NCI-H187 (cell line): ENCODE measurements at places on chromosomes 3 and 15.

GRCh38 chr15:64288577-64288976 is 67.4 kb downstream of the CSNK1G1 start:
- DNase-seq = no peak

GRCh38 chr3:169836942-169837275 is 24.2 kb upstream of the LRRC34 start:
- DNase-seq = no peak

DNA sequence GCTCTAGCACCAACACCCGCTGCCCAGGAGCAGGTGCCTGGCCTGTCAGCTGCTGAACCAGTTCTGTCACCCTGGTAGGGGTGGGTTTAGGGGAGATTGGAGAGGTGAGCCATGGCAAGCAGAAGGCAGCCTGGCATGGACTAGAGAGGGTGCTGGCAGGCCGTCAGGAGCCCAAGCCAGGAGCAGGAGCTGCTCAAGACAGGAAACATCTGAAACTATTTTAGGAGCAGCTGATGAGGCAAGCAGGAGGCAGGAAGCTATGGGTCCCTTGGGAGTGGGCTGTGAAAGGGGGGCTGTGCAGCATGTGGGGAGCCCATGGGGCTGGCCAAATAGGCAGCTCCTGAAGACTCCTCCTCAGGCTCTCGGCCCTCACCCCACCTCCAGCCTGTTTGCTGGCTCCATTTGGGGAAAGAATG is 2.3 kb downstream of the INKA1 start:
- DNase-seq = no peak

GRCh38 chr3:49466085-49466484 is 4.0 kb upstream of the DAG1 start:
- no peak for DNase-seq

- no peak for DNase-seq
Observed at GRCh38 chr3:128491691-128491940, 1.4 kb downstream of the GATA2 start.

DNA sequence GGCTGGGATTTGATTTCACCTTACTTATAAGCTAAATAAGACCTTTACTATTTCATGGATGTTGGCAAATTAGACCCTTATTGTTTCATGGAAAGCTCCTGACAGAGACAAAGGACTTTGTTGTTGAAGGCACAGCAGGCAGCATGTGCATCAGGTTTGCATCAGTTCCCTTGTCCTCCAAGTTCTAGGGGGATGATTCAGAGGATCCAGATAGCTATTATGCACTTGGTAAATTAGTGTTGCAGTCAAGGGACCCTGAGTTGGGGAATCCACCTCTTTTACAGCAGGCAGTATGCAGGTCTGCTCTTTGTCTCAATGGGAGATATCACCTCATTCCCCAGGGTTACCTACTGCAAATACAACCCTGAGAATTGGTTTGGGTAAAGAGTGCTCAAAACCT is 131.4 kb upstream of the IGSF10 start:
- no peak for DNase-seq

DNA sequence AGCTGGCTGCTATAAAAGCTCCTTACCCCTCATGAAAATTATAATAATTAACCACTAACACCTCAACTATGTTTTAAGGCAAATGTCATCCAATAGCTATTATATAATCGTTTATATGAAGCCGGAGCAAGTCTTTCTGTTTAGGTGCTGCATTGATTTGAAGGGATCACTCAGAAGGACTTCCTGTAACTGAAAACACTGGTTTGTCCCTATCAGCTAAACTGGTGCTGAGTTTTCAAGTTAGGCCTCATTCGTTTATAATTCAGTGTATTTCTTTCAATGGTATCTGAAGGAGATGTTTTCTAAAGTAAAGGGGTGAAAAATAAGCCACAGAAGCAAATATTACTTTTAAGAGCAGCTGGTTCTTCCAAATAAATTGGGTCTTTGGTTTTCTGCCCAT is 14.2 kb downstream of the MEIS2 start:
- no peak for DNase-seq

DNA sequence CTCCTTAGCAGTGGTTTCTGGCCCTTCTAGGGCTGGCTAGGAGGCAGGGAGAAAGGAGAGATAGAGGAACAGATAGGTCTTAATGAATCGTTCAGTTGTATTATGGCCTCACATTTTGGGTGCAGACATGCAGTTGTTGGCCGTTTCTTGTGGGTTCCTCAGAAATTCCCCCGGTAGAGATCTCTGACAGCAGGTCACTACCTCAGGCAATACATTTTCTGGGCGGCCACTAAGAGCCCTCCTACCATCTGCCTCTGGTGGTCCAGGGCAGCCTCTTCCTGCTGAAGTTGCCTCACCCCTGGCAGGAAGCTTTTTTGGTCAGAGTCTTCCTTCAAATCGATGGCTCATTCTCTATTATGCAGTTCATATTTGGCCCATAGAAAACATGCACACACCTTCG is 266.1 kb downstream of the SV2B start:
- DNase-seq = no peak

GRCh38 chr3:161171113-161171512 is 50.0 kb upstream of the NMD3 start:
- no peak for DNase-seq

- DNase-seq = no peak
Observed at GRCh38 chr3:24540821-24541220, 46.2 kb upstream of the THRB start.

DNA sequence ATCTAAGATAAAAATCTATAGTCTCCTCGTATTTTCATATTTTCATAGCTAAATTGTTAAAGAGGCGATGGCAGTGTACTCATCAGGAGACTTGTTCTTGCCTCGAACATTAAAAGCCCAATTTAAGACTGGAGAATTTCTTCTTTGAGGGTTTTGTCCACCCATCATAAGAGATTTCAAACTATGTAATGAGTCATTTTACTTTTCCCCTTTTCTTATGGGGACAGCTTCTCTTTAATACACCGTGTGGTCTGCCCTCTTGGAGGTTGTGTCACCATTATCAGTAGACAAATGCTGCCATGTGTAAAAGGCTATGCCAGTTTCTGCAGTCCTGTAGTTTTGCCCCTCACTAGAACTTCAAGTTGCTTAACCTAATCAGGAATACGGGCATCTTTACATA is 16.9 kb downstream of the TGFBR2 start:
- DNase-seq = no peak

- no peak for DNase-seq
Observed at GRCh38 chr3:64717872-64718613, 30.2 kb upstream of the ADAMTS9 start.

GRCh38 chr3:58635371-58636285 is 30.9 kb downstream of the FAM3D start:
- DNase-seq = no peak

GRCh38 chr3:158012901-158013300 is 93.3 kb downstream of the SHOX2 start:
- DNase-seq = no peak

- no peak for DNase-seq
Observed at GRCh38 chr15:28957606-28958498, 72.1 kb downstream of the APBA2 start.

DNA sequence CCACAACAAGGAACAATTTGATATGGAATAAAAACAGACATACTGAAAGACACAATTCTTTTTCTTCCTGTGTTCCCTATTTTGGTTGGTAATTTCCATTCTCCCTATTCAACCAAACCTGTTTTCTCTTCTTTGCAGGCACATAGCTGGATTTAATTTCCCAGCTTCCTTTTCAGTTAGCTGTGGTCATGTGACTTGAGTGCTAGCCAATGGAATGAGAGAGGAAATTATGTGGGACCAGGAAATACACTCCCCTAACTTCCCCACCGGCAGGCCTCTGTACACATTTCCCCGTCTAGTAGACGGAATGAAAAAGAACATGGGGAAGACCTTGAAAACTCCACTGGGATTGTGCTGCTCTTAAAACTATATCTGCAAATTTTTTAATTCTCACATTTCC is 351.6 kb downstream of the TBC1D5 start:
- no peak for DNase-seq

GRCh38 chr3:57173687-57174086 is 8.5 kb upstream of the IL17RD start:
- no peak for DNase-seq

DNA sequence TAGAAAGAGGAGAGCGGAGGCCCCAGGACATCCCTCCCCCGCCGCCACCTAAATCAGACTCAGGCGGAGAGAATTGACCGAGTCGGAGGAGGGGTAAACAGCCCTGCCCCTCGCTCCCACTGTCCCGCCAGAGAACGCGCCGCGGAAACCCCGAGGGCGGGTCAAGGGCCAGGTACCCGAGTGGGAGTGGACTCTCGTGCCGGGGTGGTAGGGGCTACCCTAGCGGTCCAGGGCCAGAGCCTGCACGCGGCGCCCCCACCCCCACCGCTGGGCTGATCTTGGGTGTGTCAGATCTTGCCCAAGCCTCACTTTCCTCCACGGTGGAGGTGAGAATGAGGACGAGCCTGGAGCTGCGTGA is 19.0 kb downstream of the SPATA12 start:
- no peak for DNase-seq

- DNase-seq = no peak
Observed at GRCh38 chr3:48057521-48057920, 41.3 kb upstream of the MAP4 start.

DNA sequence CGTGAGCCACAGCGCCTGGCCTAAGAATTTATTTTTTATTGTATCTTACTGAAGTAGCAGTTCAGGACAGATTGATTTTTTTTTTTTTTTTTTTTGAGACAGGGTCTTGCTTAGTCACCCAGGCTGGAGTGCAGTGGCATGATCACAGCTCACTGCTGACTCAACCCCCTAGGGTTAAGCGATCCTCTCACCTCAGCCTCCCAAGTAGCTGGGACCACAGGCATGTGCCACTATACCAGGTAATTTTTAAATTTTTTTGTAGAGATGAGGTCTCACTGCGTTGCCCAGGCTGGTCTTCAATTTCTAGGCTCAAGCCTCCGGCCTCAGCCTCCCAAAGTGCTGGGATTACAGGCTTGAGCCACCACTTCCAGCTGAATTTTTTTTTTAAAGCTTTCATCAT is 99.8 kb upstream of the HERC1 start:
- no peak for DNase-seq

DNA sequence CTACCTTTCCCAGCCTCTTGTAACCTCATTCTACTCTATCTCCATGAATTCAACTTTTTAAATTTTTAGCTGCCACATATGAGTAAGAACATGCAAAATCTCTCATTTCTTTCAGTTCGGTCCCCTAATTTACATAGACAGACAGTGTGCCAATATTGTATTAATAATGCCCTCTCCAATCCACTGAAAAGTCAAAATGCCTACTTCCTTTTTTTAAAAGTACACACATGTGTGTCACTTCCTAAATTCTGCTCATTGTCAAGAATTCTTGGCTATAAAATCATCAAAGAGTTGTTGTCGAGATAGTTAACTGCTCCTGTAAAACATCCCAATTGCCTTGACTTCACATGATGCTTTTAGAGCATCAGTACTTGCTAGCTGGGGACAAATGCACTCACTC is 84.2 kb upstream of the IL12A start:
- no peak for DNase-seq

DNA sequence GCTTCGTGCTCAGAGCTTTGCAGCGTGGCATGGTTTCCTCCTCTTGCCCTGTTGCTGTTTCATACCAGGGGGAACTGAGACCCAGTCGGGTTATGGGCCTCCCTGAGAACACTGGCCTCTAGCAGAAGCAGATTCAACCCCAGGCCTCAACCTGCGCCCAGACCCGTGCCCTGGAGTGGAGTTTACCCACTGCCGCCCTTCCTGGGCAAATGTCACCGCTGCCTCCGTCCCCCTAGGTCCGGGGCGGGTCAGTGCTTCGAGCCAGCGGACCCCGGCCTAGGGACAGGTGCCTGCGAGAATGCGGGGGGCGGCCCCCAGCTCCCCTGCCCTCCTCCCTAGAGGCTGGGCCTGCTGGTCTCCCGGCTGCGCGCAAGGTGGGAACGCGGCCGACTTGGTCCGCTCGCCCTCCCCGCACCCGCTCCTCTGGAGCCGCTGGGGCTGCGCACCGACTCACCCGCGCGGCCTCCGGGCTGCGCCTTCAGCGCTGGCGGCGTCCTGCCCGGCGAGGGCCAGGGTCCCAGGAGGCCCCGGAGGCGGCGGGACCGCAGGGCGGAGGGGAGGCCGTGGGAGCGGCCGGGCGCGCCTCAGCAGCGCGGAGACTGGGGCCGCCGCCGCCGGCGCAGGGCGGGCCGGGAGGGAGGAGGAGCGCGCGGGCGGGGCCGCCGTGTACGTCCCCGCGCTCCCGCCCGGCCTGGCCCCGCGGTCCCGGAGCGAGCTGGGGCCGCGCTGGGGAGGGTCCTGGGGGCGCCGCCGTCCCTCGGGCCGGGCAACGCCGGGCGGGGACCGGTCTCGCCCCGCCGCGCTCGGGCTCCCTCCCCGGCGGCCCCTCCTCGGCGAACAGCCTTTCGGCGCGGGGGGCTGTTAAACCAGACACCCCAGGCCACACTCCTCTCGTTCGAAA is at the start of gene PIGZ:
PIGZ (minus strand) TSS at position 601 of the 901 bp plus-strand sequence. CDS start 16,802 bp downstream, outside the sequence.
- DNase-seq = no peak

DNA sequence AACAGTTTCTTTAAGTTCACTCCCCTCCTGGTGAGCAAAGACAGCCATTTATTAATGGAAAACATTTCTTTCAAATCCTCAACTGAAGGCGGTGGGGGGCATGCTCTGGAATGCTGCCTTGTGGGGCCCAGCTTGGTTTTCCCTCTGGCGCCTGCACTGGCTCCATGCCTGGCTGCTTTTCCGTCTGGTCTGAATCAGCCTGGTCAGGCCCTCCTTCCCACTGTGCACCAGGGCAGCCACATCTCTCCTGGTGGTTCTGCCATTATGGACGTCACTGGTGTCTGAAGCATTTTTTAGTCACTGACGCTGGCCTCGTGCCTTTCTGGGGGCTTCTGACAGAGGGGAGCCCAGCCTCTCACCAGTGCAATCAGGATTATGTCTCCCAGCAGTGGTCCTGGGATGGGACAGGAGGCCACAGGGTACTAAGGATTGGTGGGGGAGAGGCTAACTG is 57.6 kb upstream of the APEH start:
- no peak for DNase-seq

- no peak for DNase-seq
Observed at GRCh38 chr15:100284701-100285100, 57.1 kb downstream of the ADAMTS17 start.

GRCh38 chr15:61639491-61639890 is 410.4 kb upstream of the RORA start:
- peak; percentile 76 for DNase-seq

DNA sequence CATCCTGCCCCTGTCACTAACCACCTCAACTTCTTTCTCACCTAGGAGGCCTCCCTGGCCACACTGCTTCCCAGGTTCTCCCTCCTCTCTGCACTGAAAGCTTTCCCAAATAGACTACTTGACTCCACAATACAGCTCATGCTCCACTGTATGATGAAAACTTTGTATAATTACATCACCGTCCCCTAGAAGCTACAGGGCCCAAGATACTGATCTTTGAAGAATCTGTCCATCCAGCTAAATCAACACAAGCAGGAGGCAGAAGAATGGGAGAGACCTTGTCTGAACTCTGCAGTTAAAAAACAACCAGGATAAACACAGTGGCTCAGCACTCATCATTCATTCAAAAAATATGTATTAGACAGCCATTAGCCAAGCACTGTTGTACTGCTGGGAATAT is 26.4 kb upstream of the RPS17 start:
- DNase-seq = no peak

GRCh38 chr3:57048052-57048671 is 12.3 kb upstream of the SPATA12 start:
- peak; percentile 44 for DNase-seq
